ENCODE measurements at places on chromosomes 5 and 9. TPM values are rescaled to one million over a fixed set of nuclear protein-coding genes. Genes with fewer than 3 reads are reported as not detected.
A peak's percentile ranks its signal among the peaks of the same experiment; 100 is the strongest.

The PCDHA12 gene
- total RNA-seq: 0.08 TPM

- DNase-seq: no peak
These were observed 39.5 kb downstream of the SMC5 start for GRCh38 chr9:70298245-70298771.

The PCDHGB2 gene
- 1.5 TPM for total RNA-seq

DNA sequence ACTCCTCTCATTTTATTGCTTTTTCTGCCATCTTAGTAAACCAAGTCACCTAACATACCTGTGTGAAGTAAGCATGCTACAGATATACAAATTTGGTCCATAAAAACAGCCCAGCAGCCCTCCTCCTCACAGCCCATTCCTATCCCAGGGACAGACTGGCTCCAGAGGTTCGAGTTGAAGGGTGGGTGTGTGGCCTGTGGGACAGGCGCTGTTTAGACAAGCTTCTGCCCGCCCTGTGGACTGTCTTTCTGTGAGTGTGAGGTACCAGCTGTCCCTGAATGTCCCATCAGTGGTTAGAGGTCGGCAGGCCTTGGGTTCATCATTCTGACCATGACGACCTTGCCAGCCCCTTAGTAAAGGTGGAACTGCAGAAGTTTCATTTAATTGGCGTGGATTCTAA is 82.0 kb downstream of the WNK2 start:
- no peak for DNase-seq

DNA sequence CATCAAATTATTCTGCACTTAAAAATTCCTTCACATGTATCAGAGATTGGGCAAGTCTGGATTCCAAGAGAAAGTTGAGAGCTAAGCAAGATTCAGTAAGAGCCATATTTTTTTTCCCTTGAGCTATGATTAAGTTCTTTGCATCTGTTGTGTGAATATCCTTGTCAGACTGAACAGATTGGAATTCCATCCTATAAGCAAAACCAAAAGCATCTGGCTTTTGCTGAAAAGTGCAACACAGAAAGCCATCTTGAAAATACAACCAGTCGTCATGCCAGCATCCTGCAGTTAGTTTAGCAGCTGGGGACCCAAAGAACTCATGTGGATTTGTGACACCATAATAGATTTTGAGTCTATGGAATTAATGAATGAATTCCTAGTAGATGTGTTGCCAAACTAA is 316.9 kb downstream of the MTRR start:
- DNase-seq: no peak

The NCS1 gene
- 92.8 TPM for total RNA-seq

GRCh38 chr5:136631186-136631585 is 265.8 kb upstream of the TRPC7 start:
- DNase-seq: no peak

The SLCO6A1 gene
- total RNA-seq: not detected

DNA sequence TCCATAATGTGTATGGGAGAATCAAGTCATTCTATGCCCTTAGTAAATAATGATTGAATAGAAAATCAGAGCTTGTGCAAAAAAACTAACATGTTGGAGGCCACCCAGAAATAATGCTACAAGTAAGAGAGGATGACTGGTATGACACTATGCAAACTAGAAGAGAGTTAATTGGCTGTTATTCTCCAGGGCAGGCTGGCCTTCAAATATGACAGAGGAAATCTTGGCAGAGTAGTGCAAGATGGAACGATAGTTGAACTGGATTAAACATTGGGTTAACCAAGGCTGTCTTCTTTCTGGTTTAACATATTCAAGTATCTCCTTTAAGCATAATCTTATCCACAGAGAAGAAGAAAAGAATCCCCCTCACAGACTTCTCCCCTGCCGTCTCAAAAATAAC is 196.1 kb downstream of the MPDZ start:
- no peak for DNase-seq

DNA sequence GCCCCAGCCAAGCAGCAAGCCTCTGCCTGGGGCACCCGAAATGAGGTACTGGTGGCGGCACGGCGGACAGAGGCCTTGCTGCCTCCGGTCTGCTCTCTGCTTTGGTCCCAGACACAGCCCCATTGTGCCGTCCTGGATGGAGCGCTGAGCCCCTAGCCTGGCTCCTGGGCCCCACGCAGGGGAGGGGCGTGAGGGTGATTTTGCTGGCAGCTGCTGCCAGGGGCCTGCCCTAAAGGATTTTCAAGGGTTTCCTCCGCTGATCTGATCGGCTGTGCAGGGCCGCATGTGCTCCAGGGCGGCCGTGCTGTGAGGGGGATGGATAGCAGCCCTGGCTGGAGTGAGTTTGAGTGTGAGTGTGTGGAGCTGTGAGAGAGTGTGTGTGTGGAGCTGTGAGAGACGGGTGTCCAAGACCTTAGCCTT is 1.3 kb downstream of the GPSM1 start:
- no peak for DNase-seq

The SLC6A18 gene
- total RNA-seq: not detected

The RGS7BP gene
- total RNA-seq: not detected

GRCh38 chr5:115456056-115456455 is 88.5 kb downstream of the FEM1C start:
- DNase-seq: no peak

DNA sequence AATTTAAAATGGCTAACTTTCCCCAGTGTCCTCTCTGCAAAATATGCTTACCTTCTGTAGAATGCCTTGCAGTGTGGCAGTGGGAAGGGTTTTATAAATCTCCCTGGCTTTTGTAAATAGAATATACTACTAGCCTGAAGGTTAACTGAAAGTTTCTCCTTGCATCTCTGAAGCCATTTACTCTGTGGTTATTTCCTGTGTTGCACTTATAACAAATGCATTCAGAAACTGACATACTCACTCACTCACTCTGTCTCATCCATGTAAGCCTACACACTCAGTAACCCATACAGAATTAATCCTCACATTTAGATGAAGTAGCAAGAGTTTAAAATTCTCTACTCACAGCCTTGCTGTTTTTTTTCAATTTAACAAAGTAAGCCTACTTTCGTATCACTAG is 87.1 kb upstream of the SH3GL2 start:
- DNase-seq: no peak

DNA sequence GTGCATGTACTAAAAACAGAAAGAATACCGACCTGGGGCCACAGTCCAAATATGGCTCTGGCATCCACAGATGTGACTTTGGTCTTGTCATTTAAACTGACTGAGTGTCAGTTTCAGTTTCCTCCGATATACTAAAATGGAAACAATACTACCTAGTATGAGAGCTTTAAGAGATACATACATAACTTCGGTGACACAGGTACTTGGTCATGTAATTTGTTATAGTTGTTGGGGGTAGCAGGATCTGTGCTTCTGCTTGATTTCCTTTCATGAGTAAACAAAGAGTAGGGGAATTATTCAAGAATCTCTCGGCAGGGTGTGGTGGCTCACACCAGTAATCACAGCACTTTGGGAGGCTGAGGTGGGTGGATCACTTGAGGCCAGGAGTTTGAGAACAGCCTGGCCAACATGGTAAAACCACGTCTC is 32.1 kb downstream of the MTMR12 start:
- no peak for DNase-seq

GRCh38 chr5:127320032-127320965 is 29.7 kb downstream of the MEGF10 start:
- DNase-seq: peak; percentile 92

The CEP72 gene
- 8.9 TPM for total RNA-seq

GRCh38 chr5:173718469-173718868 is 102.0 kb upstream of the BOD1 start:
- DNase-seq: no peak

- no peak for DNase-seq
These were observed 669.0 kb downstream of the LRRC70 start for GRCh38 chr5:63247651-63248050.

- DNase-seq: peak; percentile 58
These were observed 610.9 kb downstream of the CHSY3 start for GRCh38 chr5:130514984-130515690.

GRCh38 chr9:73170185-73170957 is 18.7 kb downstream of the ANXA1 start:
- DNase-seq: no peak

DNA sequence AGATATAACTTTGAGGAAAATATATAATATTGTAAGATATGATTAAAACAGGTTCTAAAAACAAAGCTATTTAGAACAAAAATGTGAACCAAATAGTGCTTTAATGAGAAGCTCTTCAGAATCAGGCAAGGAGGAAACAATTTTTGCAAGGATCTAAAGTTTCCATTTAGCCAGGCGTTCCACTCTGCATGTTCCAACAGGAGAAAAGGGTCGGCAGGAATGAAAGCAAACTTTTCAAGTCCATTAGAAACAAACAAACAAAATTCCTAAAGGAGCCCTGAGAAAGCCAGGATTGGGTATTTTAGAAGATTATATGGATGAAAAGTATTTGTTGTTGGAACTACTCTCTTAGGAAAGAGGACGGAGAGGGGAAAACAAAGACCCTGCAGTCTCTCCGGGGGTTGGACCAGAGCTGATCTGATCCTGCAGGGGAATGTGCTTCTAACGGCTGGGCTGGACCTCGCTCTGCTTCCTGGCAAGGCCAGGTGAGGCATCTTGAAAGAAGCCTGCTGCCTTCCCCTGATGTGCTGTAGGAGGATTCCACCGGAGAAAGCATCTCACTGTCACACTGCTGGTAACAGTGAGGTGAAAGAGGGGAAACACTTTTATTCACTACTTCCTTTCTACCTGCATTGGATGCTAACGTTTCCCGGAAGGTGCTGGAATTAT is 94.6 kb downstream of the PRRT1B start:
- DNase-seq: no peak

The SLC22A4 gene
- 0.66 TPM for total RNA-seq

DNA sequence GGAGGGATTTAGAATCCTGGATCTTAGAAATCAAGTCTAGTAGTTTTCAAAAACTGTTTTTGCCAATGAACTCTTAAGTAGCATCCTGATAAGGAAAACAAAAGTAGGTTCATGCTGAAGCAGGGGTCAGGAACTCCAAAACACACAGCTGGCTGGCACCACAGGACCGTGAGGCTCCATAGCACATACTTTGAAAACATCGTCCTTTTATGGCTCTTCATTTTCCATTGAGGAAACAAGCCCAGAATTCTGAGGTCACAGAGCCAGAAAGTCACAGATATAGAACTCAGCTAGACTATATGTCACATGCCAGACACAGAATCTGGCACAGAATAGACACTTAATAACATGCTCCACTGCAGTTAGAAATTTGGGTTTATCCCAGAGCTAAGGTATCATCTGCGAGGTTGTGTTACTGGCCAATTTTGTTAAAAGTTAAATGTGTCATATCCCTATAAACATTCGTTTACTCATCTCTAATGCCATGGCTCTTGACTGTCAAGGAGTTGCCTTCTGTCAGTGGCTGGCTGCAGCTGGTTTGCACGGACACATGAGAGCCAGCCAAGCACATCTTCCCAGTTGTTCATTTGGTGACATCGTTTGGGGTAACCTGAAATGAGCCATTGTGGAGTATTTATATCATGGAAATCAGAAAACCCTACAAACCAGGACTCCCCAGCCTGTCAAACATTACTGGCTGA is 58.8 kb downstream of the FAM78A start:
- DNase-seq: no peak

The SV2C gene
- not detected for total RNA-seq

- DNase-seq: no peak
These were observed 84.2 kb downstream of the MUSK start for GRCh38 chr9:110752766-110753165.

- DNase-seq: no peak
These were observed 93.9 kb downstream of the ZSWIM6 start for GRCh38 chr5:61425918-61426317.

The FBXW2 gene
- 26.4 TPM for total RNA-seq

GRCh38 chr9:91643481-91644077 is 219.9 kb upstream of the NFIL3 start:
- no peak for DNase-seq

The C1QTNF2 gene
- 0.21 TPM for total RNA-seq

DNA sequence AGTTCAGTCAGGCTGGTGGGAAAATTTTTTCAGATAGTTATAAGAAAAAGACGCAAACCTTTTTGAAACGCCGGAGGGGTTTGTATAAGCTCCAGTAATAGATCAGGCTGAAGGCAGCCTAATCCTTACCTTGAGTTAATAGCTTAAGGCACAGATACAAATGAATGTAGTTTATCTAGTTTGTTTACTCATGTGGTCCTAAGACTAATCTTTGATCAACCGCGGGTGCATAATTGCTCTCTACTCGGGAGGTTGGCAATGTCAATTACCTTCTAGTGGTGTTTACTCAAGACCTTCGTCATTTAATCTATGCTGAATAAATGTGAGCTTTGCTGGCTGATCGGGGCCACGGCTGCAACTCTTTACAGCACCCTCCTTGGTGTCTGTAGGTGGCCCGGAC is 665 bp upstream of the INSL4 start:
- DNase-seq: no peak

DNA sequence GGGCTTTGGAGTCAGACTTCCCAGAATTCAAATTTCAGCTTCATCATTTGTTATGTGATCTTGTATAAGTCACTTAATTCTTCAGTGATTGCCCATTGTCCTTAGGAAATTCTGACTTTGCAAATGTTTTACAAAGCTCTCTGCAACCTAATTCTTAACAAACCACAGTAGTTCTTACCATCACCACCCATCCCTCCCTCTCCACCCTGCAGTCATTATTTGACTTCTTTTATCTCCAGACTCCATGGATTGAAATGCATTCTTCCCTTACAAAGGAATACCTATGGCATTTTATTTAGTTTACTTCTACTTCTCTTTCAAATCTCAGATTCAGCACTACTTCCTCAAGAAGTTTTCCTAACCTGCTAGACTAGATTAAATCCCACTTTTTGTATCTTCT is 23.1 kb downstream of the SHLD3 start:
- no peak for DNase-seq

DNA sequence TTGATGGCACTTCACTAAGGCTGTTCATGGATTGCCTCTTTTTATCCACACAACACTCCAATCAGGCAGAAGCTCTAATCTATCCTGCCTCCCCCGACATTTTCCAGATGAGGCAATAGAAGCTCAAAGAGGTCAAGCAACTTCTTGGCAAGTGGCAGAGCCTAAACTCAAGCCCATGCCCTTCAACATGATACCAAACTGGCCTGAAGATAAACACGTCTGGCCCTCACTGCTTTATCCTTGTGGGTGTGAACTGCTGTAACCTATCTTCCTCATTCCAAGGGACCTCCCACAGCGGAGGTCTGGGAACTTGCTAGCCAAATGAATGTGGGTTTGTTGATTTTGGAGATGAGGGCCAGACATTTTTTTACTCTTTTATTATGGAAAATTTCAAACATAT is 9.5 kb downstream of the SLC35A4 start:
- DNase-seq: no peak

The IL4 gene
- not detected for total RNA-seq

DNA sequence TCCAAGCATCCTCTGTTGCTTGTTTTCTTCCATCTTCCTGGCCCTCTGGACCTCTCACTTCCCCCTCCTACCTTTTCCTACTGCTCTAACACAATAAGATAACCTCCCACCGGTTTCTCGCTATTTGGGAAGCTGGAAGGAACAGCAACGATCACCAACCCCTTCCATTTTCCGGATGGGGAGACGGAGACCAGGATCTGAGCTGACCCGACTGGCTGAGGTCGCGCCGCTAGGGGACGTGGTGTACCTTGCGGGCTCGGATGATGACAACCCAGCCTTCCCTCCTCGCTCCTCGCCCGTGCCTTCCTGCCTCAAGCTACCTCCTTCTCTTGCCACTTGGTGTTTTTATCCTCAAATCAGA is 1.9 kb downstream of the LPAR1 start:
- DNase-seq: peak; percentile 23

All from SK-MEL-5 (cell line).